CD8-positive, alpha-beta memory T cell (primary cell): ENCODE measurements at places on chromosomes 3 and 15.

DNA sequence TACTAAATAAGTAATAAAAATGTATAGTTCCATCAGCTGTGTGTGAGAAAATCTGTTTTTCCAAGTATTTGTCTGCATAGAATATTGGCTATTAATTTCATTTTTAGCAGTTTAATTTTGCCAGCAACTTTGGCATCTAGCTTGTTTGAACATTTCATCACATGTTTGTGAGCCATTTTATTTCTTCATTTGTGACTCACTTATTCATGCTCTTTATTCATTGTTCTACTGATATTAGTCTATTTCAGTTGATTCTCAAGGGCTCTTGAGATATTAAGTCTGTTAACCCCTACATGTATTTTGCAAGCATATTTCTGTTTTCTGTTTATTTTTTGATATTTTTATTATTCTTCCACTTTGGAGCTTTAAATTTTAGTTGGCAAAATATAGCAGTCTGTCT is 74.0 kb upstream of the PHLDB2 start:
- DNase-seq, result no peak

- no peak for DNase-seq
Measured at GRCh38 chr15:47888385-47889100, 171.2 kb downstream of the SEMA6D start.

DNA sequence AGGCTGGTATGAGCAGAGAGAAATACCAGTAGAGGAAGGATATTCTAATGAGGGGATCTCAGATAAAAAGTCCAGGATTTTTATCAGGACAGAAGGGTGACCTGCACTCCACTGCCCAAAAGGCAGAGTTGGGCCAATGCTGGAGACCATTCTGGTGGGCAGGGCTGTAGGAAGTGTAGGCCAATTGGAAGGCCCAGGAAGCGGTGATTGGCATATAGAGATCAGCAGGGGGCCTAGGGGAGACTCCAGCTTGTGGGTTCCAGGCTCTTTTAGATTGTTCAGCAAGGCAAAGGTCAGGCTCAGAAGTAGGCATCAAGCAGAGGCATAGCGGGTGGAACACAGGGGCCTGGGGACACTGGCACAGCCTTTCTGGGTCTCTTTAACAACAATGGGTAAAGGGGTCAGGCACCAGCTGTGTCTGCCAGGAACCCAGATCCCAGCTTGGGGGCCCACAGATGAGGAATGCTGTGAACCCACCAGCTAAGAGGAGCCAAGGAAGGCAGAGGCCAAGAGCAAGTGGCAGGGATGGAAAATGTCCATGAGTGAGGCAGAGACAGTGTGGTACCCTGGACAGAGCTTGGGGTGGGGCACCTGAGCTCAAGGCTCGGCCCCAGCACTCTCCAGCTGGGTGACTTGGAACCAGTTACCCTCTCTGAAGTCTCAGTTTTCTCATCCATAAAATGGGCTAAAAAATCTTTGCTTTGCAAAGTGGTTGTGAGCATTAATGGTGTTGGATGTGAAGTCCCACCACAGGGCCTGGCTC is 27.0 kb upstream of the RASGRF1 start:
- DNase-seq, result no peak

DNA sequence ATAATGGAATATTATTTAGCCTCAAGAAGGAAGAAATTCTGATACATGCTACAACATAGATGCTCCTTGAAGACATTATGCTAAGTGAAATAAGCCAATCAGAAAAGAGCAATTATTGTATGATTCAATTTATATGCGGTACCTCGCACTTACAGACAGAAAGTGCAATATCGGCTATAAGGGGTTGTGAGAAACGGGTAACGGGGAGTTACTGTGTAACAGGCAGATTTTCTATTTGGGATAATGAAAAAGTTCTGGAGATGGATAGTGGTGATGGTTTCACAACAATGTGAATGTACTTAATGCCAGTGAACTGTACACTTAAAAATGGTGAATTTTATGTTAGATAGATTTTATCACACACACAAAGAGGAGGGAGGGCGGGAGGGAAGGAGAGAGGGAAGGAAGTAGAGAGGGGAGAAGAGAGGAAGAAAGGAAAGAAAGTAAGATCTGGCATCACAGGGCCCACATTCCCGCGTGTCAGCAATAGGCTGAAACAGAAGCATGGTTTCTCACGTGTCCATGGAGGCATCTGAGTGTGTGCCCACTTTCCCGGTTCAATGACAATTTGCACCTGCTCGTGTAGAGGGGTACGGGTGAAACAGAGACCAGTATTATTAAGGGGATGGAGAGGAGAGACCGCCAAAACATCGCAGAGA is 700 bp upstream of the BLM start:
- DNase-seq, result no peak

DNA sequence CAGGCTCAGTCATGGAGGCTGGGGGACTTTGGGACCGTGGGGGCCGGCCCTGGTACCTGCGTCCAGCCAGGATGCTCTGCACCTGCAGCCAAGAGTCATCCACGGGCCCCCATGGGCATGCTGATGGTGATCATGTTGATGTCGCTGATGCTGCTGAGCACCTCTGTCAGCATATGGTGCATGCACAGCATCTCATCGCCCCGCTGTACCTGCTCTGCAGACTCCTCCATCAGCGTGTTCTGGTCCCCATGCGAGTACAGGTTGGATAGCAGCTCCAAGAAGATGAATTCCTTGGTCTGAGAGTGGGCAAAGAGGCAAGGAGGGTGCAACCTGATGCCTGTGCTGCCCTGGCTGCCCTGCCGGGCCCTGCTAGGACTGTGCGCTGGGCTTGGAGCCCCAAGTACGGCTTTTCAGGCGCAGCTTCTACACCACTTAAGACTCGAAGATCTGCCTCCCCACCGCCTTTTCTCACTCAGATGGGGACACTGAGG is 7.2 kb downstream of the RPS17 start:
- no peak for DNase-seq

DNA sequence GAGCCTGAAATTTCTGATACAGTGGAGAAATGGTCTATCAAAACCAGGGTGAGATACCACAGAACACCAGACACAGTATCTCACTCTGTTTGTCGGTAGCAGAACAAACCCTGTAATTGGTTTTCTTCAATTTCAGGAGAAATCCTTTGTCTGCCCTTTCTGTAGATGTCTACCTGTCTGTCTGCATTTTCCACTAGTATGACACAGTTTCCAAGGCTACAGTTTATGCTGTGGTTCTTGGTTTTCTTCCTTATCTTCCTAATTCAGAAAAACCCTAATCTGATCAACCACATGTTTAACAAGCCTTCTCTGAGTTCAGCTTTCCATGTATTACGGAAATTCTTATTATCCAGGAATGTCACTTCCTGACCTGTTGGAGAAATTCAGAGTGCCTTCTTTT is 70.8 kb downstream of the SCN11A start:
- DNase-seq, result no peak

GRCh38 chr3:89434621-89435380 is 327.4 kb downstream of the EPHA3 start:
- DNase-seq, result no peak

DNA sequence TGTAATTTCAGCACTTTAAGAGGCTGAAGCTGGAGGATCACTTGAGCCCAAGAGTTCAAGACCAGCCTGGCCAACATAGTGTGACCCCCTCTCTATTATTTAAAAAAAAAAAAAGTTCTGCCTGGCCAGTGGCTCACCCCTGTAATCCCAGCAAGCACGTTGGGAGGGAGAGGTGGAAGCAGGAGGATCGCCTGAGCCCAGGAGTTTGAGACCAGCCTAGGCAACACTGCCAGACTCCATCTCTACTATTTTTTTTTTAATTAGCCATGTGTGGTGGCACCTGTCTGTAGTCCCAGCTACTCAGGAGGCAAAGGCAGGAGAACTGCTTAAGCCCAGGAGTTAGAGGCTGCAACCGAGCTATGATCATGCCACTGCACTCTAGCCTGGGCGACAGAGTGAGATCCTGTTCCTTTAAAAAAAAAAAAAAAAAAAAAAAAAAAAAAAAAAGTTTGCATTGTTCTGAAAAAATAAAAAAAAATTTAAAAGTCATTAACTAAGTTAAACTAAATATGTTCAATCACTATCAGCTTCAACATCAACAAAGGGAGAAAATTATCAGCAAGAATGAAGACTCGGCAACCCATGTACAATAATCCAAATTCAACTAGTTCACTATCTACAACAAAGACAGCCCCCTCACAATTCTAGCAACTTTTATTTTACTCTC is 1.9 kb downstream of the RAF1 start:
- no peak for DNase-seq

- DNase-seq, result no peak
Measured at GRCh38 chr15:64991536-64992135, 1.9 kb upstream of the SPG21 start.

DNA sequence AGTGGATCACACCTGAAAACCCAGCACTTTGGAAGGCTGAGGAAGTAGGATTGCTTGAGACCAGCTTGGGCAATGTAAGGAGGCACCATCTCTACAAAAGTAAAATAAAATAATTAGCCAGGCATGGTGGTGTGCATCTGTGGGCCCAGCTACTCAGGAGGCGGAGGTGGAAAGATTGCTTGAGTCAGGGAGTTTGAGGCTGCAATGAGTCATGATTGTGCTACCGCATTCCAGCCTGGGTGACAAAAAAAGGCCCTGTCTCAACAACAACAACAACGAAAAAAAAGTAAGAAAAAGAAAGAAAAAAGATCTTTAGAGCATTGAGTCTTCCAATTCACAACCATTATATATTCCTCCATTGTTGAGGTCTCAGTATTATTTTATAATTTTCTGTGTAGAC is 192.4 kb upstream of the DPH6 start:
- DNase-seq, result no peak

- DNase-seq, result no peak
Measured at GRCh38 chr3:133412183-133413132, 12.6 kb downstream of the BFSP2 start.

- DNase-seq, result no peak
Measured at GRCh38 chr15:49674370-49674769, 53.5 kb downstream of the DTWD1 start.

DNA sequence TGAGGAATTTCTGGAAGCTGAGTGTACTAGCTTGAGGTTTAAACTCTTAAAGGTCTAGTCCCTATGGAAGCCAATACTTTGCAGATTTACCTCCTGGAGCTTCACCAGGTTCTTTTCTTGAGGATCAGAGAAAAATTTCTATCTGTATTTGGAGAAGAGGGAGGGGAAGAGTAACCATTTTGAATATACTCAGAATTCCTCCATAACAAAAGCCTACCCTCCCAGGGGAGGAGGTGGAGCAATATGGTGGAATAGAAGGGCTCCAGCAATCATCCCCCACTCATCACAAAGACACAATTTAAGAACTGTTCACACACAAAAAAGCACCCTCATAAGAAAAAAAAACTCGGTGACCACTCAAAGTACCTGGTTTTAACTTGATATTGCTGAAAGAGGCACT is 36.0 kb upstream of the PEX5L start:
- no peak for DNase-seq

DNA sequence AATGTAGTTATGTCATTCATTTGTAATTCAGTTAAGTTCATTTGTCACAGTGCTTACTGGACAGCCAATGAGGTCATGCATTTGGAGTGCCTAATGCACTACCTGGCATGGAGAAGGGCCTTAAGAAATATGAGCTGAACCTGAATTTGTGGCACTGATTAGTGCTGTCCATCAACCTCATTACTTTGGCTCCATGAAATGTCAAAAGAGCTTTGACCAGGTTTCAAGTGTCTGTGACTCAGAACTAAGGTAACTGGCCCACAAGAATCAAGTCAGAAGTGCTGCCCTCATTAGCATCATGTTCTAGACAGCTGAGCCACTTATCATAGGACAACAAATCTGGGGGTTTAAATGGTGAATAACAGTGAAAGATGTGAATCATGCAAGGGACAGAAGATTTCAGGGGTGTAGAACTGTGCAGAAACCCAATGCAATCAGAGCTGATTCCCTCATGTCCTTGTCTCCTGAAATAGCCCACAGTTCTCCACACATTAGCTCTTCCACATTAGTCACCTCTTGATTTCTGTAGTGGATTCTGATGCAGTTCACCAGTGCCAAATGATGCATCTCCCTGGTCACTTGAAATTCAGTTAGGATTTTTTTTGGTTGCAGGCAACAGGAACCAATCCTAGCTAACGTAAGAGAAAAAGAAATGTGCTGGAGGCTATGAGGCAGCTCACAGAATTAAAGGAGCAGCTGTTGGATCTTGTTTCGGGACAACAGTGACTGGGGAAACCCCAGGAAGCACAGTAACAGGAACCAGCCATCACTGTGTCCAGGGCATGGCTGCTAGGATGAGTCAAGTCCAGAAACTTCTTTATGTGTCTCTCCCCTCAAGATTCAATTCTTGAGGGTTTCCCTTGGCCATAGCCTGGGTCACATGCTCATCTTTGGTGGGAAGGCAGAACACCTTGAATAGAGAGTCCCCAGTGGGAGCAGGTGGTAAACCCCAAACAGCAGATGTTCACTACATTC is 38.7 kb downstream of the CHST2 start:
- no peak for DNase-seq

- no peak for DNase-seq
Measured at GRCh38 chr3:89932882-89933281, 825.5 kb downstream of the EPHA3 start.

- DNase-seq, result no peak
Measured at GRCh38 chr15:53917109-53917508, 61.1 kb upstream of the UNC13C start.

GRCh38 chr3:49674497-49674983 is 389 bp downstream of the APEH start:
- DNase-seq, result no peak

- DNase-seq, result no peak
Measured at GRCh38 chr3:194381460-194381875, 11.9 kb upstream of the LRRC15 start.

- no peak for DNase-seq
Measured at GRCh38 chr3:120052225-120052624, 42.0 kb downstream of the GSK3B start.

DNA sequence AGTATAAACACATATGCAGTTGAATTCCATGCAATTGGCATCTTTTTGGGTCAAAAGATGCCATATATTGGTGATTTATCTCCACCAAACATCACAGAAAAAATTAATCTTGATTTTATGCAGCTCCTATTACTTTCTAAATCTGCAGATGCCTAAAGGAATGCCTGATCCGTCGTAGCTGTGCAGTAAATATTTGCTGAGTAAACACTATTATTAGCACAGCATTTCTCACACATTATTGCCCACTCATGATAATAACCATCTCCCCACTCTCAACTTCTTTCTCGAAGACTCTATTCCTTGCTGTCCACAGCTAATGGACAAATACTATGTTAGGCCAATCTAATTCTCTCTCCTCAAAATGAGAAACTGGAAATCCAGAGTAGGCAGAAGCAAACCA is 625.2 kb downstream of the ZIC1 start:
- no peak for DNase-seq

- no peak for DNase-seq
Measured at GRCh38 chr15:64004587-64004986, 41.7 kb downstream of the DAPK2 start.

- no peak for DNase-seq
Measured at GRCh38 chr3:88005066-88005465, 53.7 kb downstream of the CGGBP1 start.
